Activated CD8-positive, alpha-beta memory T cell treated with anti-CD3 and anti-CD28 coated beads, Interleukin-2, amount 10 ng/mL, durations not matched to agents 7 days and 5 days (primary cell): ENCODE measurements at places on chromosomes 2 and 18. TPM values are rescaled to one million over a fixed set of nuclear protein-coding genes. Genes with fewer than 3 reads are reported as not detected.

- DNase-seq: peak; percentile 92
Observed at GRCh38 chr2:37925063-37925897, at the start of gene RMDN2. RMDN2 (plus strand) TSS chr2:37925287; CDS start chr2:37929278, 3,991 bp downstream.

GRCh38 chr2:223797811-223798721 is 39.3 kb downstream of the AP1S3 start:
- no peak for DNase-seq

DNA sequence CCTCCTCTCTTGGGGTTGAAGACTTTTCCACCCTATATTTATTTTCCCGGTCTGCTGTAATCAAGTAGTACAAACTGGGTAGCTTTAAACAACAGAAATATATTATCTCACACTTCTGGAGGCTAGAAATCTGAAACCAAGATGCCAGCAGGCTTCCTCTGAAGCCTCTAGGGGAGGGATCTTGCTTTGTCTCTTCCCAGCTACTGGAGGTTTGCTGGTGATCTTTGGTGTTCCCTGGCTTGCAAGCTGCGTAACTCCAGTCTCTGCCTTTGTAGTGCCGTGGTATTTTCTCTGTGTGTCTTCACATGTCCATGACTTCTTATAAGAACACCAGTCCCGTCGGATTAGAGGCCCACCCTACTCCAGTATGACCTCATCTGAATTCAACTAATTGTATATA is 44.4 kb downstream of the MYO3B start:
- DNase-seq: no peak

DNA sequence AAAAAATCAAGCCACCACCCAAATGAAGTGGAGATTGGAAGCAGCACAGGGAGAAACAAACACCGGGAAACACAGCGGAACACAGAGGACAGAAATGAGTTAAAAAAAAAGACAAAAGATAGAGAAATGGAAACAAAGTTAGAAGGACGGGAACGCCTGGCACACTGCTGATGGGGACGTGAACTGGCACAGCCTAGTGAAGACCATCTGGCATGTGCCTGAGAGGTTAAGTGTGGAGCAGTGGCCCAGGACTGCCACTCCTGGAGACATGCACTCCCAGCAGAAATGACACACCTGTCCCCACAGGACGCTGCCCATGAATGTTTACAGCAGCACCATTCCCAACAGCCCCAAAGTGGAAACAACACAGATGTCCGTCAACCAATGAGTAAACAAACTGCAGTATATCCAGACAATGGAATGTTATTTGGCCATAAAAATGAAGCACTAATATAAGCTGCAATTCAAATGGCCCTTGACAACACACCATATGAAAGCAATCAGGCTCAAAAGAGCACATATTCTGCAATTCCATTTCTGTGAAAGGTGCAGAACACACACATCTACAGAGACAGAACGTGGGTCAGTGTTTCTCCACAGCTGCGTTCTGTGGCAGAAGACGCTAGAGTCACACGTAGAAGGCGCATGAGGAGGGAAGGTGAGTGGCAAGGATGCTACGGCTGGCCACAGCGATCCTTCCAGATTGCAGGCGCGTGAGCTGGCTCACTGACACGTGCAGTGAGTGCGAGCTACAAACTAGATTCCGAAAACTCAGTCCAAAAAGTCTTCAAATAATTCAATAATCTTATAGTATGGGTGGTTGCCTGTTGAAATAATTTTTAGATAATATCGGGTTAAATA is 24.6 kb downstream of the THAP4 start:
- DNase-seq: no peak

The HDAC4 gene
- total RNA-seq: 25.2 TPM

GRCh38 chr2:27202854-27203253 is 9.0 kb upstream of the ATRAID start:
- no peak for DNase-seq

- no peak for DNase-seq
Observed at GRCh38 chr2:46195819-46196218, 101.4 kb upstream of the EPAS1 start.

- DNase-seq: no peak
Observed at GRCh38 chr2:15751477-15751876, 159.8 kb downstream of the DDX1 start.

The RFTN2 gene
- total RNA-seq: not detected

DNA sequence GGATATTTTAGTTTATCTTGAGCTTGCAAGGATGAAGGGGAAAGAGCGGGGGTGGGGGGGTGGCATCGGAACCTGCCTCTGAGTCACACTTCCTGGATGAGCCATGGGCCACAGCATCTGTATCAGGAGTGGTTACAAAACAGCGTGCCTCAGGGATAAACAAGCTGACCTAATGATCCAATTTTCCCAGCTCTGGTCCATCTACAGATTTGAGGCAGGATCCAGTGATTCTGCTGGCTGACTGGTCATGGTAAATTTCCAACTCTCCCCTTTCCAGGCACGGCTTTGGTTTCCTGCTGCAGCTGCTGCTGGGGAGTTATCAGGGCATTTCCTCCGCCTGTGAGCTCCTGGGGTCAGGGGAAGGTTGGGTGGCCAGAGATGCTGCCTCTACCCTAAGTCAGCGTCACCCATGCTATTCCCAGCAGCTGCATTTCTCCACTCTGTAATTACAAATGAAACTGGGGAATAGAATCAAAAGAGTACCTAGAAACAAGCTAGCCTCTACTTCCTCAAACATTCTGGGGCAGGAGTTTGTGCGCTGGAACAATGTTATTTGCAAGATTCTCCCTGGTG is 4.7 kb upstream of the HPCAL1 start:
- DNase-seq: peak; percentile 71

The UGT1A3 gene
- not detected for total RNA-seq

DNA sequence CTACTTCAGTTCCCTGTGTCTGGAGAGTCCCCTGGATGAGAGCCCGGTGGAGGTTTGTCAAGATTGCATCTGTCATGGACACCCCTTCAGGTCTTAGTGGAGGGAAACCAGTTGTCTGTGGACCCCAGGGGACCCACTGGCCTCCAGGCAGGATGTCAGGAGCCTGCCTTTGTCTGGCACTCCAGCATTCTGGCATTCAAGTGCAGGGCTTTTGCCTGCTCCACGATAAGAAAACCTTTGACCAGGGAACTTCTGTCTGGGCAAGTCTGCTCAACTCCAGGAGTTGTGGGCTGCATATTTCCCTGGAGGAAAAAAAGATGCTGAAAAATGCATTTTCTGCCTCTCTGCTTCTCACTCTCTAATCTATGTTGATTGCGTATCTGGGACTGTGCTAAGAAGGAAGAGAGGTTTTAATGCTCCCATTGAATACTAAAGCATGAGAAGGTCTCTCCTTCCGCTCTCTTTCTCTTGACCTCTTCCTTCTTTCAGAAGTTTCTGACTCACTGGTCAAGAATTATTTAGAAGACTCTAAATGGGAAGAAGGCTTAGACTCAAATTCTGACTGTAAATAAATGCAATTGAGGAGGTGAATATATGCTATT is 104.5 kb downstream of the MMADHC start:
- no peak for DNase-seq

GRCh38 chr2:3209258-3209657 is 168.4 kb downstream of the EIPR1 start:
- DNase-seq: no peak

The IL1RN gene
- total RNA-seq: 1.8 TPM

- DNase-seq: no peak
Observed at GRCh38 chr18:41073372-41073954, 881.6 kb upstream of the PIK3C3 start.

GRCh38 chr2:147512206-147512605 is 332.6 kb upstream of the ACVR2A start:
- no peak for DNase-seq

- no peak for DNase-seq
Observed at GRCh38 chr2:127619203-127619590, 26.8 kb upstream of the GPR17 start.

- DNase-seq: no peak
Observed at GRCh38 chr2:9178904-9179571, 27.6 kb upstream of the ASAP2 start.

The KIDINS220 gene
- total RNA-seq: 28.9 TPM

DNA sequence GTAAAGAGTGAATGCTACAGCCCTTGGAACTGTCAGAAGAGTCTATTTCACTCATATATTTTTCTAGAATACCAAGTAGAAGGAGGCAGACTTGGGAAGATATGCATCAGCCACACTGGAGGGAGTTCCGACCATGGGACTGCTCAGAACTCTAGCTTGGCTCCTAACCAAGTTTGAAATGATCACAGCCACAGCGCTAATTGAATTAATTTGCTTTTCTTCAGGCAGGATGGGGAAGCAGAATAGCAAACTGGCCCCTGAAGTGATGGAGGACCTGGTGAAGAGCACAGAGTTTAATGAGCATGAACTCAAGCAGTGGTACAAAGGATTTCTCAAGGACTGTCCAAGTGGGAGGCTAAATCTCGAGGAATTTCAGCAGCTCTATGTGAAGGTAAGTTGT is 51.4 kb downstream of the VSNL1 start:
- no peak for DNase-seq

GRCh38 chr2:128411431-128411830 is 92.8 kb upstream of the HS6ST1 start:
- DNase-seq: peak; percentile 37

The CTAGE1 gene
- total RNA-seq: not detected

DNA sequence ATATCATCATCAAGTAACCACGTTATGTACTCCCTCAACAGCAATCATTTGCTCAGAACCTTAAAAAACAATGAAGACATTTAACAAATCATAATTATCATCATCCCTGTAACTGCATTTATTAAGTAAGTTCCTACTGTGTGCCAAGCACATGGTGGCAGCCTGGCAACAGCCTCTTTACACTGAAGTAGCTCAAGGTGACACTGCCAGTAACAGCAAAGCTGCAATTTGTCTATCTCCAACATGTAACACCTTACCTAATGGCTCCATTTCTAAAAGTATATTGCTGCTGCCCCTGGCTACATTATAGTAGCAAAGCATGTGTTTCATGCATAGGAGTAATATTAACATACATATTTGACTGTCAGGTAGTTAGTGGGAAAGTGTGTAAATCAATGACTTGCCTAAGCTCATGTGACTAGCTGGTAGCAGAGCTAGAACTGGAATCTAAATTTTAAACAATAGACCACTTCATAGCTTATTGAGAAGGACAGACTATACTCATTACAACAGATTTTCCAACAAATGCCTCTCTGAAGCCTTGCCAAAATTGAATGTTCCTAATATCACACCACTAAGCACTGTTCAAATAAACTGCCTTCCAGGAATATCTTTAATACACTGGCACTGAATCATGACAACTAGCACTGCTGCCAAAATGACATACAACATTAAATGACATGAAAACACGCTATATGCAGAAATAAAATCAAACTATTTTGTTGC is 86.7 kb downstream of the L3MBTL4 start:
- no peak for DNase-seq

GRCh38 chr18:61308004-61308403 is 25.2 kb upstream of the CDH20 start:
- DNase-seq: no peak

The ALPP gene
- total RNA-seq: not detected

The ABCG5 gene
- total RNA-seq: not detected

The PSMA8 gene
- total RNA-seq: 1.1 TPM

DNA sequence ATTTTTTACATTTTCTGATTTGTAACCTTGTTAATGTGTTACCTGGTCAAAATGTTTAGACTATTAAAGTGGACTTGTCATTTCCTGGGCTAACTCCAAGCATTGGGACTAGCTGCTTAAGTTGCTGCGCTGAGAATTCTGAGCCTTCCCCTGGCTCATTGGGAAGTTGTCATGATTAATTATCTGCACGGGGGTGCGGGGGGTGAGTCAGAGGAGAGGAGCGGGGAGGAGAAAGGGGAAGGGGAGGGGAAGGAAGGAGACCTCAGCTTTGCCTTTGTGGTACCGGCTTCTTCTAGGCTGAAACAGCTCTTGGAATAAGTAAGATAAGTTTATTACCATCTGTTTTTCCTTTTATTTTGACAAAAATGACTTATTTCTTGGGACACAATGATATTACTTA is 52.9 kb upstream of the APCDD1 start:
- no peak for DNase-seq

GRCh38 chr18:36158266-36158867 is 28.7 kb downstream of the ELP2 start:
- DNase-seq: no peak

DNA sequence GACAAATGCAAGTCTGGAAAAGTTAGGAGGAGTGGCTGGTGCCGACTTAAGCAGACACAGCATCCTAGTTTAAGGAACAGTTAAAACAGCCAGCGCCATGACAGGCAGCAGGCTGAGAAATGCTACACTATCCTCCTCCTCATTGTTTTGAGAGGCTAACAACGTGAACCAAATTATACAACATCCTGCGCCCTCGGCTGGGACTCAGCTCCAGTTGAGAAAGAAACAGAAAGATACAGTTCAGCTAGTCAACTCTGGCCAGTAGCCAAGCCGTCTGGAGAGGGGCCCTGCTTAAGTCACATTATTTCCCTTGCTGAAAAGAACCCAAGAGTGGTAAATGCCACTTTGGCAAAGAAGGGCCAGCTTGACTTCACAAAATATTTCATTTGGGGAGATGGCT is 90.2 kb downstream of the BCL11A start:
- no peak for DNase-seq

DNA sequence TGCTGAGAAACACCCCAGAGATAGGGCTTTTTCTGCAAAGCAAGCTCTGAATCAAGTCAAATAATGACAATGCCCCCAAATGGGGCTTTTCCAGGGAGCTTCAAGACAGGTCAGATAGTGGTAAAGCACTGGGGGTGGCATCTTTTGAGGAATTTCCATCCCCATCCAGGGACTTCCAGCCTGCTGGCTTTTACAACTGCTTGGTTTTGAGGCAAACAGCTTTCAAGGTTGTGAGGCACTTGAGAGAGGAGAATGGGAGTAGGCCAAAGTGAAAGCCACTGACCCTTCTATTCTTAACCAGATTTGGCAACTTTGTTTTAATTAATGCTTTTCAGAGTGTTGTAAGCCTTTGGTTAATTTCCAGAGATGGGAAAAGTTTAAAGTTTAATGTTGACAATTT is 762.0 kb upstream of the POU3F3 start:
- DNase-seq: no peak

DNA sequence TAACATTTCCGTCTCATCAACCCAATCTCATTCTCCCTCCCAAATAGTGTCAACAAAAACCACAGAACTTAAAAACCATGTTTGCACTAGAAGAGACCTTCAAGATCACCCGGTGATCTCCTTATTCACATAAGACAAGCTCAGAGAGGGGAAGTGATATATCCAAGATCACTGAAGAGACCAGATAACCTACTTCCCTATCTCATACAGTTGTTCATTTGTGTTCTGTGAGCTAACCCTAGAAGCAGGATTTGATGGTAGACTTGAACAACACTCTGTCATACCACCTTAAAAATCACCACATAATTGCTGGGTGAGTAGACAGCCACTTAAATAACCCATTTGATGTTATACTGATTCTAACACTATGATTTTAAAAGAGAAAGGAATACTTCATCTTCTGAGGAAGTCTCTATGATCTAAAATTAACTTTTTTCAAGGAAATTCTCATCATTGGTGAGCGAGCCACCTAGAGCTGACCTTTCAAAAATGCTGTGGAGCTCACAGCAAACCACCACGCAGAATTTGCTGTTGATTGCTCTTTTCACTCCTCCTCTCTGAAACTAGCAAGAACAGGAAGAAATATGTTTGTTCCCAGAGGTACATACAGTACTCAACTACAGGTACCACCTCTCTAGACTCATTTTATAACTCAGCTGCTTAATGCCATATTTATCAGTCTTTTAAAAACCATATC is 15.1 kb downstream of the AAK1 start:
- DNase-seq: no peak
